Pancreas (tissue), 10 donors: ENCODE measurements at places on chromosomes 3 and 15. TPM values are rescaled to one million over a fixed set of nuclear protein-coding genes. Genes with fewer than 3 reads are reported as not detected.

DNA sequence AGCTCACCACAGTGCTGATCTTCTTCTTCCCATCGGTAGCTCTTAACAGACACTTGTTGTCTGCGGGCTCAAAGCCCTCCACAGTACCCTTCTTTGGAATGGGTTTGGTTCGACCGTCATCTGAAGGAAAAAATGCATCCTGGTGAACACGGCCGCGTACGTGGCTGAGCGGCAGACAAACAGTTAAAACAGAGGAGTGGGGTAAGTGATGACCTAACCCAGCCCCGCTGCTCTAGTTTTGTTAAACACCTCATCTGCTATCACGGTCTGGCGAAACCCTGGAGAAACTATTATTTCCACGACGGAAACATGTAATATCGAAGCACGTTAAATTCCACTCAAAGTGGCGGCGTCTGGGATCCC lies 725 bp downstream of the SRP14 start:
- no peak for DNase-seq

DNA sequence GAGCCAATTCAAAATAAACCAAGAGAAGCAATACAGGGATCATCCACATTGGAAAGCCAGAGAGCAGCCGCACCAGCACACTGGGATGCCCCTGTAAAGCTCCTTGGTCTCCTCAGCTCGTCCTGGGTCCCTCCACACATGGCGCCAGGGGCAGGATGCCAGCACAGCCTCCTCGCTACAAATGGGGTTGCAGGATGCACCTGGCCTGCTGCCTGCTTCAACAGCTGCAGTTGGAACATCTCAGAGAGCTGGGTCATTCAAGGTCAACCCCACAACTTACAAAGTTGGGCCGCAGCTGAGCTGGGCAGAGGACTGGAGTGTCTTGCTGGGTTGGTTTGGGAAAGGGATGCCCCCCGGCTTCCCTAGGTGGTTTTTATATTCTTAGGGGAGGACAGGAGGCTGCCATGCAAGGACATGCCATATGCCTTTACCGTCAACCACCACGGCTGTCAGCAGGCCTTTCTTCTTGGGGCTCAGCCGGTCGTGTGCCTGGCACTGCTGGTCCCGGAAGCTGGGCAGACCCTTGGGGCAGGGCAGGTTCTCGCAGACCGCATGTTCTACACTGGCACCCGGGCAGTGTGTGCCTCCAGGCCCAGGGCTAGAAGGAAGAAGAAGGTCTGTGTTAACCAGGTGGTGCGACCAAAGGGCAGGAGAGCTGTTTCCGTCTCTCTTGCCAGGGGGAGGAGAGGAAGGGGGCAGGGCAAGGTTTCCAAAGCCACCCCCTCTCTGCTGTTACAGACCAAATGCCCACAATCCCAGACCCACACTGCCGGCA lies 225.2 kb downstream of the ADAMTS17 start:
- no peak for DNase-seq

- DNase-seq, result peak; percentile 69
Measured at GRCh38 chr3:46981932-46982471, 2.5 kb downstream of the NBEAL2 start.

DNA sequence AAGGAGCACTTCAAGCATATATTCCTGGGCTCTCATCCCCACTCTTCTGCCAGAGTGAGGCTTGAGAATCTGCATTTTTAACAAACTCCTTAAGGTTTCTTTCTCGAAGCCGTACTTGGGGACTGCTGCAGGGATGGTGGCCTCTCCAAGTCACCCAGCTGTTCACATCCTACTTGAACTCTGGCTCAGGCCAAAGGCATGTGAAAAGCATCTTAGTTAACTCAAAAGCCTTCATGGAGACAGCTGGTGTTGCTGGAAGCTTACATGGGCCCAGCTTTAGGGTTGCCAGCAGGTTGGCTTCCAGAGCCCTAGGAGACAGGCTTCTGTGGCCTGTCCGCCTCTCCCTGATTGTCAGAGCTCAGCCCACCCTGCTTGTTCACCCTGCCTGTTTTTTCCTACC lies 139.2 kb downstream of the THSD4 start:
- DNase-seq, result no peak

ROBO2 gene
- total RNA-seq, result 0.88 TPM

GOLGA8G gene
- total RNA-seq, result not detected

SRPRB gene
- total RNA-seq, result 67.2 TPM

ARNT2 gene
- total RNA-seq, result 5.6 TPM
